ENCODE measurements at places on chromosomes 1 and 21.

DNA sequence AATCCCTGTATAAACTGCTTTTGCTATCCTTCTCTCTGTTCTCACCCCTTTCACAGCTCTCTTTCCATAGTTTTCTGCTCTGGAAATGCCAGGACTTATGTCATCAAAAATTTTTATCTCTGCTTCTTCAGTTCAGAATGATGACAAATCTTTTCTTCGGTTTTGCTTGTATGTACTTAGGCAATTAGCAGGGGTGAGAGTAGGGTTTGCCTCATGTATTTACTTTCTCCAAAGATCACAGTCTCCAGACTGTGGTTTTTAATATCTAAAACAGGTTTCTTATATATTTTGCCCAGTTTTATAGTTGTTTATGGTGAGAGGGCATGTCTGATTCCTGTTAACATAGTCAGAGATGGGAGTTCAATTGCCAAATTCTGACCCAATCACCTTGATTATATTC is 235.4 kb upstream of the LYPLAL1 start:
- no peak for DNase-seq

DNA sequence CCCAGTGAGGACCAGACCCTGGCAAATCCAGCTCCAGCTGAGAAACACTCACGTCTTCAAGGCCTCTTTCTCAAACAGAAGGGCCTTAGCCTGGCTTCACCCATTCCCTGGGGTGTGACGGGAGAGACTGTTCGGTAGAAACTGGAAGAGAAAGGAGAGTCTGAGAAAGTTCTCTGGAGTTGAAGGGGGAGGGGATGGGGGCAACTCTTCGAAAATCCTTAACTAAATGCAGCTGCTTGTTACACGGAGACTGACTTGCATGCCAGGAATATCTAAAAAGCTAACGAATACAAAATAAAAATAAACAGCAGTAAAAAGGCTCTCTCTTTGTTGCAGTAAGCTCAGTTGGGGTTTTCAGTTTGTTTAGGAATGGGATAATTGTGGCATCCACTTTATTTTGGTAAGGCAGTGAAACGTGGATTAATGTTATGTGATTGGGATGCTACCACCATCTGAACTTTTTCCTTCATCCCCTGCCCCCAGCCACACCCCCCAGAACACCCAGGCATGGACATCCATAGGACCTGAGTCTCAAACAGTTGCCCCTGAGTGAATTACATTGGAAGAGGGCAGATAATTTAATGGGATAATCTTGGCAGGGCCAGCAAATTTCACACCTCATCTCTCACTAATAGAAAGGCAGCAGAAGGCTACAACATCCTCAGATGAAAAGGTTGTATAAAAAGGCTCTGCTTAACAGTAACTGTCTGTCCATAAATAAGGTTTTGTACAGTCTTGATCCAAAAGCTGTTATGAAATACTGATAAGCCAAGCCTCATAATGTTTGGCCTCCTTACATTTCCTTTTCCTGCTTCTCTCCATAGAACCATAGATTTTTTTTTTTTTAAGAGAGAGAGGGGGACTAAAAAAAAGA is 5.8 kb downstream of the ROR1 start:
- no peak for DNase-seq

DNA sequence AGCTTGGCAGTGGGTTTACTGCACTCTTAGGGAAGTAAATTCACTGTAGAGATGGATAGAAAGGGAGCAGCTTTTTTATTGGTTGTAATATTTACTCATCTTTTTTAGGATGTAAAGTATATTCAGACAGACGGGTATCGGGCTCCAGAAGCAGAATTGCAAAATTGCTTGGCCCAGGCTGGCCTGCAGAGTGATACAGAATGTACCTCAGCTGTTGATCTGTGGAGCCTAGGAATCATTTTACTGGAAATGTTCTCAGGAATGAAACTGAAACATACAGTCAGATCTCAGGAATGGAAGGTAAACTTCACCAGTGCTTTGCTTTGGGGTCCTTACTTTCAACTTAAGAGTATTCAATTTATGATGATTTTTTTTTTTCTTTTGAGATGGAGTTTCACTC is 3.2 kb downstream of the UHMK1 start:
- no peak for DNase-seq

- DNase-seq = peak; percentile 54
These were observed 27.4 kb downstream of the SYF2 start for GRCh38 chr1:25204797-25205480.

GRCh38 chr1:228400692-228401454 is 5.8 kb downstream of the TRIM11 start:
- DNase-seq = no peak

DNA sequence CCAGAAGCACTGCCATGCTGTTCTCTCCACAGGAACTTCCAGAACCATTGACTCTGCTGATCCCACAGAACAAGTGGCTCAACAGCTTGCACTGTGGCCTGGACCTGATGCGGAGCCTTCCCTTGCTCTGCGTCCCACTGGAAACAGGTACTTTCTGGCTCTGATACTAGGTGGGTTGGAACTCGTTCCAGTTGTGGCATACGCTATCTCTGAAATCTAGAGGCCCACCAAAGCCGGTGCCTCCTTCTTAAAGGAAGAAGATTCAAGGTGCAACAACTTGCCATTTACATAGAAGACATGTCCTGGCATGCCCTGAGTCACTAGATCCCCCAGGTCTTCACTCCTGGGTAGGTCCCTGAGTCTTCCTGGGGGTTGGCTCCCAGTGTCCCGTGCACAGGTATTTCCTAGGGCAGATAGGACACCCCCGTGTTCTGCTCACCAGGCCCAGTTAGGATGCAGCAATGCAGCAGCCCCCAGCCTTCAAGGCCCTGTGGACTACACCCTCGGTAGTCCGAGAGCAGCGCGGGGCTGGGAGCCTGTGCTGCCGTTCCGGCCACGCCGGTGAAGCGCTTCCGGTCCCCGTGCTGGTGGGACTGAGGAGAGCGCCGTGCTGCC is 10.8 kb upstream of the PCBP3 start:
- no peak for DNase-seq

Data from CD4-positive, alpha-beta T cell treated with Interleukin-10 for 1 hour (primary cell).